ENCODE measurements at places on chromosomes 6 and 20.

DNA sequence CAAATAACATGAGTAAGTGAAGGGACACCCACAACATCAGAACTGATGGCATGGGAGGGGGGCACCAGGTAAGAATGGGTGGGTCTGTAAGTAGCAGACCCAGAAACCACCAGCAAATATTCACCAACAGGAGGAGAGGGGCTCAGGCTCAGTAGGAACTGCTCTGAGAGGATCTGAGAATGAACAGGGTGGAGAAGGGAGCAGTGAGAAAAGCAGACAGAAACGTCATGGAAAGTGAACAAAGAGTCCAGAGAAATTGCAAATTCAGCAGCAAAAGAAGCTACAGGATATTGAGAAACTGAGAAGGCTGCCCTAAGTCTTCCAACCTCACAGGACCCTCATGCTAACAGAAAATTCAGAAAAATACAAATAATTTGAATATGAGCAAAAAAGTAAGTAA is 121.3 kb downstream of the KIF16B start:
- no peak for DNase-seq

DNA sequence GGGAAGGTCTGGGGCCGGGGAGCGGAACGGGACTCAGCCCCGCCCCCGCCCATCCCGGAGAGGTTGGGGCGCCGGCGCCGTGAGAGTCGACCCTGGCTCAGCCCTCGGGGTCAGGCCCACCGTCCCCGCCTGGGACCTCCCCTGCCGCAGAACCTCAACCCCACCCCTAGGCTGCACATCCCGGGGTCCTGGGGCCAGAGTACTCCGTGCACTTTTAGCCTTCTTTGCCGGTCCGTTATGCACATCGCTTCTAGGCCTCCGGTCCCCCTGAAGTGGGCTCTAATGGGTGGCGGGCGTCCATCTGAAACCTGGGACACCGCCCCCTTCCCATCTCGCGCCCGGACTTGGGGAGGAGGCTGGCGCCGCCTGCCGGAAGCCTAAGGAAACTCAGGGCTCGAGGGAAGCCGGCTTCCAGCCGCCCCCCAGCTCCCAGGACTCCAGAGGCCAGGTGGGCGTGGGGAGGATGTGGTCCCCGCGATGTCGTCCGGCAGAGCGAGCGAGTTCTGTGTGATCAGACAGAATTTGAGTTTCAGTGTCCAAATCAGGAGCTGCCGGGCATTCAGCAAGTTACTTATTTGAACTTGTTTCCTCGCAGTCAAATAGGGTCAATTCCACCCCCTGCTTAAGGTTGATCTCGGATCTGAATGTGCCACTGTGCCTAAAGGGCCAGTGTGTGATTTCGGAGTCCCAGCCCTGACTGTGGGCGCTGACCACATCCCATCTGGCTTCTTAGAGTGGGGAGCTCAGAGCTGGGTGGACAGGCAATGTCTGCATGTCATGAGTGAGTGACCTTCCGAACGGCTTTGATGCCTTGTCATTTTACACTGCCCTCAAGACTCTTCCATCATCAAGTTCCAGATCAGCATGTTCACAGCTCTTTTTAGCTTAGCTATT is 47.6 kb downstream of the CPXM1 start:
- peak; percentile 52 for DNase-seq

- DNase-seq = no peak
These were observed 56.1 kb downstream of the DLGAP4 start for GRCh38 chr20:36362261-36362660.

- DNase-seq = no peak
These were observed 107.5 kb upstream of the SCAF8 start for GRCh38 chr6:154625721-154626120.

GRCh38 chr6:35202066-35202546 is 11.7 kb upstream of the SCUBE3 start:
- DNase-seq = no peak

GRCh38 chr20:46010491-46011391 is 2.0 kb downstream of the MMP9 start:
- no peak for DNase-seq

- no peak for DNase-seq
These were observed 8.1 kb downstream of the EDN1 start for GRCh38 chr6:12298017-12298978.

- DNase-seq = no peak
These were observed 190.7 kb downstream of the ARID1B start for GRCh38 chr6:156967852-156968251.

GRCh38 chr20:8050157-8050837 is 30.7 kb upstream of the TMX4 start:
- no peak for DNase-seq

GRCh38 chr6:123520217-123520616 is 116.5 kb downstream of the TRDN start:
- no peak for DNase-seq

- peak; percentile 46 for DNase-seq
These were observed 145.6 kb upstream of the ID4 start for GRCh38 chr6:19691465-19692167.

- no peak for DNase-seq
These were observed 154.6 kb downstream of the SOBP start for GRCh38 chr6:107644513-107644912.

All from tongue (tissue), 3 donors.